Stimulated activated CD8-positive, alpha-beta memory T cell treated with anti-CD3 and anti-CD28 coated beads, Interleukin-15, amount 100 ng/mL, for 48 hours (primary cell): ENCODE measurements at places on chromosomes 16 and 17.

- DNase-seq, result no peak
Measured at GRCh38 chr16:62068747-62069146, 32.5 kb upstream of the CDH8 start.

- DNase-seq, result no peak
Measured at GRCh38 chr16:5027575-5028235, 6.0 kb downstream of the NAGPA start.

DNA sequence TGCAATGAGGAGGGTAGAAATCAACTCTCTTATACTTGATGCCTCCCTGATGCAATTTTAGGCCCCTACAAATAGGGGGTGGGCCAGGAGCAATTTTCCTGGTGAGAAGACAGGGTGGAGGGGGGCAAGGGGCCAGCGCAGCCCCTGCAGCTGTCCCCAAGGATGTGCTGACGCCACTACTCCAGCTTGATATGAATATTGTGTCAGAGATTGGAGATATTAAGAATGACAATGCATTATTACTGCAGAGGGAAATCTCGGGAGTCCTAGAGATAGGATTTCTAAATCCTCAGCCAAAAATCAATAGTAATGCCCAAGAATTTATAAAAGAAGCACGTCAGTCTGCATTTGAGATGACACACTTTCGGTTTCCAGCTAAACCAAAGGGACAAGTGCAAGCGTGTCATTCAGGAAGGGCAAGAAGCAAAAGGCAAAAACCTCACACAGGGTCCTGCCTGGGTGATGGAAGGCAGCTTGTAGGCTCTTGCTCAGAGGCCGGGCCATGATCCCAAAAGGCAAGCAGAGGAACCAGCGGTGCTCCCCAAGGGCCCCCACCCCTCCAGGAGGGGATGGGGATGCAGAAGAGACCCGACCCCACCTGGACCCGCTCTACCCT lies 178.8 kb downstream of the C16orf78 start:
- no peak for DNase-seq

DNA sequence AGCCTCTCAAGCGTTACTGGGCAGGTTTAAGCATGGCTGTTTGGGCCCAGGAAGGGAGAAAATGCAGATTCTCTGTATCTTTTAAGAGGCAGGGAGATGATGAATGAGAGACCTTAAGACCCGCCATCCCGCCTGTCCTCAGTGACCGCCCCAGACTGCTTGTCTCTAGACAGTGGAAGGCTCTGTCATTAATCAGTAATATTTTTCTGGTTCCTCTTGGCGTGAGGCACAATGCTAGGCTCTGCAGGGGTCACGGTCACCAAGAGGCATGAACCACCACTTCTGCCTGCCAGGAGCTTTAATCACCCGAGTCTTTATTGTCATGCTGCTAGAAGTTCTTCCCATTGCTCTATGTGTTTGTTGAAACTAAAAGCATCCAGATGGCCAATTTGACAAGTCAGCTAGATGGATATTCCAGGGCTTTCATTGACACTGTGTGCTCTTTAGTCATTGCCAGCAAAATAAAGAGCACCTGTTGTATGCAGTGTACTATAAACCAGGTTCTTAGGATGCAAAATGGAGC lies 3.2 kb downstream of the SLC6A2 start:
- no peak for DNase-seq

GRCh38 chr16:7990626-7991260 lies 599.6 kb downstream of the TMEM114 start:
- DNase-seq, result no peak

GRCh38 chr17:67557921-67558320 lies 159.8 kb upstream of the NOL11 start:
- no peak for DNase-seq
